ENCODE measurements at places on chromosomes 13 and 19.

- DNase-seq = no peak
Measured at GRCh38 chr19:51119101-51119500, 5.6 kb upstream of the SIGLEC9 start.

- no peak for DNase-seq
Measured at GRCh38 chr13:24281188-24282008, 28.0 kb upstream of the C1QTNF9 start.

DNA sequence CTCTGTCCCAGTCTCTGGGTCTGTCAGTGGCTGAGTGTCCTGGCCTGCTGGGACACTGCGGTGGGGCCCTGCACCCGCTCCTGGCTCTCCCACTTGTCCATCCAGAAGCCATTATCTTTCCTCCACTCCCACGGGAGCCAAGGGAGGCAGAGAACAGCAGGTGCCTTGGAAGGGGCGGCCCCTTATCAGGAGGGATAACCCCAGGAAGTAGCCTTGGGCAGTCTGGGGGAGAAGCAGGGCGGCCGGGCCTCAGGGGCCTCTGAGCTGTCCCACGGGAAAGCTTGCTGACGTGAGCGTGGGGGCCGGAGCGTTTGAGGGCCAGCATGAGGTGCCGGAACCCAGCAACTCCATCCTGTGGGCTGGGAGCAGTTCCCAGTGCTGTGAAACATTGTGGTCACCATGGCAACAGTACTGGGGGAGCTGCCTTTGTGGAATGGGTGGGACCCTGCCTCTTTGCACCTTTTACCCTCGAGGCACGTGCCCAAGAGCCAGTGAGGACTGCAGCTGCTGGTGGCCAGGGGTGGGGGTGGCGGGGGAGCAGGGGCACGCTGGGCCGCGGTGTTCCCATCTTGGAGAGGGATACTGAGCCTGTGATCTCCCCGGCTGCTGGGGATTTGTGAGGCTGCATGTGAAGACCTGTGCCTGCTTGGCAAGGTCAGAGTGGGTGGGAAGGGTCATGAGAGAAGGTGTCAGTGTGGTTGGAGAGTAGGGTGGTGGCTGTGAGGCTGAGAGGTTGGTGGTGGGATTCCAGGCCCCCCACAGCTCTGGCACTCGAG, 20.9 kb downstream of the KLHL26 start:
- DNase-seq = no peak

- DNase-seq = no peak
Measured at GRCh38 chr13:22776394-22777186, 404.2 kb upstream of the SGCG start.

DNA sequence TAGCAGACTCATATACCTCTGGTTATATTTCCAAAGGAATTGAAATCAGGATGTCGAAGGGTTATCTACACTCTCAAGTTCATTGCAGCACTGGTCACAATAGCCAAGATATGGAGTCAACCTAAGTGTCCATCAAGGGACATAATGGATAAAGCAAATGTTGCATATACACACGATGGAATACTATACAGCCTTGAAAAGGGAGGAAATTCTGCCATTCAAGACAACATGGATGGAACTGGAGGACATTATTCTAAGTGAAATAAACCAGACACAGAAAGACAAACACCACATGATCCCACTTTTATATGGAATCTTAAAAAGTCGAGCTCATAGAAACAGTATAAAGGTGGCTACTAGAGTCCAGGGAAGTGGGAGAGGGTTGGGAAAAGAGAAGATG, 13.6 kb upstream of the ERCC1 start:
- no peak for DNase-seq

- no peak for DNase-seq
Measured at GRCh38 chr19:54191811-54192453, 824 bp downstream of the TSEN34 start.

- DNase-seq = no peak
Measured at GRCh38 chr13:94622344-94622743, 20.7 kb downstream of the GPR180 start.

GRCh38 chr19:49932731-49933131, 3.4 kb upstream of the NUP62 start:
- DNase-seq = peak; percentile 7

DNA sequence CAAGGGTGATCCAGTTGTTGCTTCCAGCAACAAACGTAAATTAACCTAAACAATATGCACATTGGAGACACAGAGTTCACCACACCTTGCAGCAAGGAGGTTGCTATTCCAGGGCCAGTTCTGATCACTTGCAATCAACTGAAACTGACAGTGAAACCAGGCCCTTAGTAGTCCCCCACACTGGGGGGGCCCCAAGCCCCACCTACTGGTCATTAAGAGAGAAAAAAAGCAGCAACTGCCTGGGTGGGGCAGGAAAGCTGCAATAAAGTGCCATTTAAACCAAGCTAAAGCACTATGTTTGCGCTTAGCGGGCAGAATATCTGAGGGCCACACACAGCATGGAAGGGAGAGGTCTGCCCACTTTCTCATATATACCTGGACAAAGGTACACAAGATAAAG, 51.5 kb downstream of the ATP7B start:
- no peak for DNase-seq

DNA sequence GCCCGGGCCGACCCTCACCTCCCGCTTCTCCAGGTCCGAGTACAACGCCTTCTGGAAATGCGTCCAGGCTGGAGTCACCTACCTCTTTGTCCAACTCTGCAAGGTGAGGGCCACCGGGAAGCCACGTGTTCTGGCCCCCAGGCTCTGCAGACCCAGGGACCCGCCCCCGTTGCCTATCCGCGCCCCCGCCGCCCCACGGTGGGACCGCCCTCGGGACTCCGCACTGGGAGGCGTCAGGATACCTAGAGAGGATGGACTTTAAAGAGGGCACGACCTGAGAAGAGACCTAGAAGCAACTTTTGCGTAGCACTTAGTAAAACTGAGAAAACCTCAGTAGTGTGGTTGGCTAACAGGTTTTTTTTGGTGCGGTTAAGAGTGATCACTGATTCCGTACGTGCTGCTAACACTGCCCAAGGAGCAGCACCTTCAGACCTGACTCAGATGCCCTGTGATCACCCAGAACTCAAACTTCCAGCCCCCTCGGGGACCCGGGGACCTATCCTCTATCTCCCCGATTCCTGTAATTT, 492 bp downstream of the TMEM147 start:
- no peak for DNase-seq

- no peak for DNase-seq
Measured at GRCh38 chr19:6238256-6238642, 41.5 kb downstream of the MLLT1 start.

- DNase-seq = no peak
Measured at GRCh38 chr13:45300190-45300985, 40.6 kb downstream of the TPT1 start.

- DNase-seq = no peak
Measured at GRCh38 chr13:109384491-109385241, 401.7 kb downstream of the IRS2 start.

DNA sequence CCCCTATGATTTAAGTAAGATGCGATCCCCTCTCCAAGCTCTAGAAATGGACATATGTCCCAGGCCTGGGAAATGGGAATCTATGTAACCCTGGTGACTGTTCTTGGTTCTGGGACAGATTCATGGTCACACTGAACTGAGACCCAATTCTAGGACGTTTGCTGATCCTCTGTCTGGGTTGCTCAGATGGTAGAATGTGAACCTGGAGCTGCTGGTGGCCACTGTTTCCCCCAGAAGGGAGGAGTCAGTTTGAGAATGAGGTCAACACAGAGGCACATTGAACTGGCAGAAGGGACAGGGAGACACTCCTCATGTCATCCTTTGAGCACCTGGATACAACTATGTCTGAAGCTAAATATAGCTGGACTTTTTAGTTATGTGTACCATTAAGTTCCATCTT, 29.1 kb downstream of the FAM187B start:
- no peak for DNase-seq

- DNase-seq = no peak
Measured at GRCh38 chr13:110246530-110246929, 60.4 kb downstream of the COL4A1 start.

- no peak for DNase-seq
Measured at GRCh38 chr13:81602241-81602640, 1261.3 kb upstream of the SPRY2 start.

- no peak for DNase-seq
Measured at GRCh38 chr13:40024967-40025714, 369.7 kb downstream of the COG6 start.

DNA sequence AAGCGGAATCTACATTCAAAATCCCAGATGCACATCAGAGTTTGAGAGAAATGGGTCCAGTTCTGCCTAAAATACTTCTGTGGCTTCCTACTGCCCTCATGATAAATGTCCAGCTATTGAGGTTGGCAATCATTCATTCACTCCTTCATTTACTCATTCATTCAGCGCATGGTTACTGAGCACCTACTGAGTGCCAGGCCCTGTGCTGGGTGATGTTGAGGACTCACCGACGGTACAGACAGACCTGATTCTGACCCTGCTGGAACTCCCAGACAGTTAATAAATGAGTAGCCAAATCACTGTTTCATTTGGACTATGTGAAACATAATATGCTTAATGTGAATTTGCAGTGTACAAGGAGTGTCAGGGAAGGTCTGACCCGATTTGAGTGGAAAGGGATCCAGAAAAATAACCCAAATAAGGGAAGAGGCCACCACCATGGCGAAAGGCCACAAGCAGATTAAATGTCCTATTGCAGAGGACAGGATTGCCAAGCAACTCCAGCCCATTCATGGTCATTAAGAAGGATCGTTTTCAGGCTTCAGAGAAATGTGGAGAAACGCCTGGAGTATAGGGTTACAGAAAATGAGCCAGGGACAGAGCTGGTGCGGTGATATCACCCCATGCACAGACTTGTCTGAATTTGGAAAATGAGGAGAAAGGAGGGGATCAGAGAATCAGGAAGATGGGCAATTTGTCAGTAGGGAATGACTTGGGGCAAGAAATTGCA, 20.5 kb downstream of the DYRK1B start:
- DNase-seq = no peak

DNA sequence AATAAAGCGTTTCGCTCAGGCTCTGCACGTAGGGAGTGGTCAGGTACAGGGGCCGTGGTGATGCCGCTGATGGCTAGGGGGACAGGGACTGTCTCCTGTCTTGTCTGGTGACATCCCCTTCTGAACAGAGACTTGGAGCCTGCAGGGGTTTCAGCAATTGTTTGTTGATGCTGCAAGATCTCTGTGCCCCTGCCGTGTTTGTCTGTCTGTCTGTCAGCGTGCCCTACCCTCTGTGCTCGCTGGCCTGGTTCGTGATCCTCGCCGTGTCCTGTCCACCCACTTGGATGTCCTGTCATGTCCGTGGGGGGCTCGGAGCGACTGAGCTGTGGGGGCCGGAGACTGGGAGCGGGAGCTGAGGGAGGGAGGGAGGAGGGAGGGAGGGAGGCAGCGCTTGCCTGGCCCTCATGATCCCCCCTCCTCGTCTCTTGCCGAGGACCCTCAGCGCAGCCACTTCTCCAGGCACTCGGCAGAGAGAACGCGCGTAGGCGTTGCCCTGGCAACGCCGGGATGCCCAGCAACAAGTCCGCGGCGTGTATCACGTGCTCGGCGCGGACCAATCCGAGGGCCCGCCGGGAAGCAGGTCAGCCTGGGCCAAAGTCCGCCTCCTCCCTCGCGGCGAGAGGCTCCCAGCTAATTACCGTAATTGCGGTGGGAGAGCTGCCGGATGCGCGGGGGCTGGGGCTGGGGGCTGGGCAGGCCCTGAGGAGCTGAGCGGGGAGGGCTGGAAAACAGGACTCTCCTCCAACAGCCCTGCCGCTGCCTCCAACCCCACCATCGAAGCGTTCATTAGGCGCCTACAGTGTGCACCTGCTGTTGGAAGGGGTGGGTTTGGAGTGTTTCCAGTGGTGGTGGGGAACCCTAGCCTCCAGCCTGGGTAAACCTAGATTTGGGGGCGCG, 31.9 kb upstream of the FEM1A start:
- peak; percentile 30 for DNase-seq
